Progenitor cell of endocrine pancreas (in vitro differentiated cells): ENCODE measurements at places on chromosomes 2 and 18.

GRCh38 chr2:3628800-3629199, 29.2 kb upstream of the ALLC start:
- DNase-seq: no peak

- no peak for DNase-seq
Observed at GRCh38 chr2:171512014-171512413, 10.3 kb upstream of the CYBRD1 start.

DNA sequence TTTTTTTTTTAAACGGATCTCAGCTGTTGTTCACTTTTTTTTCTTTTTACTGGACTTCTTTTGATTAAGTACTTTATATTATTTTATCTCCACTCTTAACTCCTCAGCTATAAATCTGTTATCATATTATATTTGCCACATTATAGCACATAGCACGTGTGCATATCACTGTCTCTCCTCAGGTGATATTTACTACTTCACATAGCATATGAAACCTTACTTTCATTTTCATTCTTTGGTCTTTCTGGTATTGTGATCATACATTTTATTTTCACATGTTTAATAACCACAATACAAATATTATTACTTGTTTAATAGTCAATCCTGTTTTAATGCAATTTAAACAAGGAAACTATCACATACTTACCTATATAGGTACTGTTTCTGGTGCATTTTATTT, 993.1 kb upstream of the TMEFF2 start:
- DNase-seq: no peak

GRCh38 chr2:85929096-85930050, 40.6 kb upstream of the ST3GAL5 start:
- DNase-seq: no peak

- no peak for DNase-seq
Observed at GRCh38 chr2:219453671-219454590, 19.3 kb downstream of the SPEG start.

- DNase-seq: no peak
Observed at GRCh38 chr2:27184115-27184514, 27.7 kb upstream of the ATRAID start.

- peak; percentile 37 for DNase-seq
Observed at GRCh38 chr2:18749912-18750526, 160.7 kb upstream of the NT5C1B start.

DNA sequence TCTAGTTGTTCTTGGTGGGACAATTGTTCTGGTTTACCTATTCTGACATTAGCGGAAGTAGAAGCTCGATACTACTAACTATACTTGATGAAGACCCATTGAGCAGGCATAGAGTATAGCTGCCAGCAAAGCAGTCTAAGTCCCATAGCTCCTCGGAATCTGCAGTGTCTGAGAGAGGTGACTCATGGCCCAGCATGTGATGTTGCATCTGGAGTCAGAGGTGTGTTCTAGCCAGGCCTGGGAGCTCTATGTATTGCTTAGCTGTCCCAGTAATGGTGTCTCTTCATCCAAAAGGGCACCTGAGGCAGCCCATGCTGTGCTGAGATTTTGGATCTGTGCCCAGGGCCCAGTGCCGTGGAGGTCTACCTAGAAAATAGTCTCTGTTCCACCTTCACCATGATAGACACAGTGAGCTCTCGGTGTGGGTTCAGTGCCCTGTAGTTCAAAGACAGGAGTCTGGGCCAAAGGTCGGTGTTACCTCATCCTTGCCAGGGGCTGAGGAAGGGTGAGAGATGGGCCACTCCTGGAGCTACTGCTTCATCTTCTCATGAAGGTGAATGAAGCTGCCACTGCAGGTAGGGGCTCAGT, 47.3 kb downstream of the MEX3C start:
- DNase-seq: no peak

DNA sequence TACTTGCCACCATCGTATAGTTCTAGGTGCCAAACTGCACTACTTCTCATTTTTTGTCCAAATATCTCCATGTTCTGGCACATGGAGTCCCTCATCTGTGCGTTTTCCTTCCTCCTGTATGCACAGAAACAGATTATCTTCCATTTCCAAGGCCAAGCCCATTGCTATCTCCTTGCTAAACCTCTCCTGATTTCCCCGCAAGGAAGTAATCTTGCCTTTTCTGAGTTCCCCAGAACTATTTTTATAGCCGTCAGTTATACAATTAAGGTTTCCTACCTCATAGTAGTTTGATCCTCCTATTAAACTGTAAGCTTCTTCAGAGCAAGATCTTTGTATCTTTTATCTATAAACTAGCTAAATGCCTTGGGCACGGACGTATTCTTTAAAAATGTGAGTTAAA, 7.2 kb downstream of the DSG2 start:
- no peak for DNase-seq

DNA sequence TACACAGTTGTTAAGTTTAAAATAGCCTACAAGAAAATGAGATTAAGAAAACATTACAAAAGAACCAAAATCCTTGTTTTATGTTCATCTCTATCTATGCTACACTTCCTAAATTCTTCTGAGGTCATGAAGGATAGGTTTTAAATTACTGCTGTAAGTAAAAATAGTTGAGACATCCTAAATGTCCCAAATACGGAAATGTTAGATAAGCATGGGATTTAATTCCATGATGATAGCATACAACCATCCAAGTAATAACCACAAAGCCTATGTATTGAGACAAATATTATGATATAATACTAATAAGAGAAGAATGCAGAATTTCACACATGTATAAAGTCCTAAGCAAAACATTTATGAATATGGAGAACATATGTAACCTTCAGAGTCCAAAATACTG, 34.1 kb downstream of the PIEZO2 start:
- DNase-seq: no peak

DNA sequence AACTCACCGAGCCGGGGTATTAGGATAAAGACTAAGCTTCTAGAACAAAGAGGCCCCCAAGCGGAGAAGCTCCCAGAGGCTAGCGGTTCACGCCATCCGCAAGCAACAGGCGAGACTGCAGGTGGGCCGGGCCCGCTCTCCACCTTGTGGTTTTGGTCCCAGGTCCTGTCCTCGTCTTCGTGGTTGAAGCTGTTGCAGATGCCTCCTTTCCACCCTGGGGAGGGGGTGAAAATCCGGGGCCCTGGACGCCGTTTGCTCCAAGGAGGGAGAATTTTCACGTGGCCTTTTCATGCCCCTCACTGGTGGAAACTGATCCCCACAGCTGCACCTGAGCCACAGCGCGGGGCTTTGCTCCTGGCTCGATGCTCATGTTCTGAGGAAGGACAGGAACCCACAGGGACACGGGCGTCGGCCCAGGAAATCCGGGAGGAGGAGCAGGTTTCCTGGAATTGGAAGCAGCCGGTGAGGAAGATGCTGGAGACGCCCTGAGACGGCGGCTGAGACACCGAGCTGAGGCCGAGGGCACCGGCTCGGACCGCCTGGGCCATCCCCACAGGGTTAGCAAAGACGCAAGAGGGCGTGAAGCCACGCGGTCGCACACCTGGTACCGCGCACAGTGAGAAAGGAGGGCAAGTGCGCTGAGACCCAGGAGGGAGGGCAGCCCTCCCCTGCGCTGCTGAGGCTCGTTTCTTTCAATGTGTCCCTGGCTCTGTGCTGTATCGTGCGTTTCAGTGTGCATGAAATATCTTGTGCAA, 54.7 kb upstream of the SALL3 start:
- no peak for DNase-seq

- no peak for DNase-seq
Observed at GRCh38 chr18:76528477-76529432, 33.7 kb upstream of the ZNF516 start.

DNA sequence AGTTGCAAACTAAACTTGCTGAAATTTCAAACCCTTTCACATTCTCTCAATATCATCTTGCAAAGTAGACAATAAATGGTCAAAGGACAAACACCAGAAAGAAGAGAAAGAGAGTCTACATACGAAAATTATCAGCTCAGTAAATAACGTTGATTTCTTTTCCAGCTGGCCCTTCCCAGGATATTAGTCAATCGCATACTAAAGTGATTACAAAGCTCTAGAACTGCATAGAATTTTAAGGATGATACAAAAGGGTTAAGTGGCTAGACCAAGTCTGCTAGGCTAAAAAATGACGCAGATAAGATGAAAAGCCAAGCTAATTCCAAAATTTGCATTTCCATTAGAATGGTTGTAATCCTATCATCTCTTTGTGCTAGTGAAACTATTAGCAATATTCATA, 405.7 kb downstream of the FBXO15 start:
- DNase-seq: no peak

DNA sequence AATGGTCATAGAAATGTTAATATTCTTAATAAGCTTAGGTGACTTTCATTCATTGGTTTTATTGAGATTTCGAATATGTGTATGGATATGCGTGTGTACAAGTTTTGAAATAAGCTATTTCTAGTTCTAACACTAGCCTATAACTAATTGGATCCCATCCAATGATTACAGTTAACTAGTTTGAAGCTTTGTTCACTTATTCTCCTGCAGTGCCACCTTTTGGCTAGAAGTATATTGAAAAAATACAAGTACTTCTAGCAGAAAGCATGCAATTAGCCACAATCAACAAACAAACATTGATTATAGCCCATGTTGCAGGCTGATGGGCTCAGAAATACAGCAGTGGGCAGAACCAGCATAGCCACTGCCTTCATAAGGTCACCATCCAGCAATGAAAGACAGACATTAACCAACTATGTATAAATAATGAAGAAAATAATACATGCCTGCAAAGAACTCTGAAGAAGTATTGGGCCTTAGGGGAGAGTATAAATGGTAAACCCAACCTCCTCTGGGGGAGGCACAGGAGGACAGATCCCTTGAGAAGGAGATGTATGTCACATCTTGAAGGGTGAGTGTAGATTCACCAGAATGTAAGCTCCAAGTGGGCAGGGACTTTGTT, 5.1 kb upstream of the PIEZO2 start:
- DNase-seq: no peak

GRCh38 chr2:22694300-22694699, 690.7 kb upstream of the KLHL29 start:
- no peak for DNase-seq

DNA sequence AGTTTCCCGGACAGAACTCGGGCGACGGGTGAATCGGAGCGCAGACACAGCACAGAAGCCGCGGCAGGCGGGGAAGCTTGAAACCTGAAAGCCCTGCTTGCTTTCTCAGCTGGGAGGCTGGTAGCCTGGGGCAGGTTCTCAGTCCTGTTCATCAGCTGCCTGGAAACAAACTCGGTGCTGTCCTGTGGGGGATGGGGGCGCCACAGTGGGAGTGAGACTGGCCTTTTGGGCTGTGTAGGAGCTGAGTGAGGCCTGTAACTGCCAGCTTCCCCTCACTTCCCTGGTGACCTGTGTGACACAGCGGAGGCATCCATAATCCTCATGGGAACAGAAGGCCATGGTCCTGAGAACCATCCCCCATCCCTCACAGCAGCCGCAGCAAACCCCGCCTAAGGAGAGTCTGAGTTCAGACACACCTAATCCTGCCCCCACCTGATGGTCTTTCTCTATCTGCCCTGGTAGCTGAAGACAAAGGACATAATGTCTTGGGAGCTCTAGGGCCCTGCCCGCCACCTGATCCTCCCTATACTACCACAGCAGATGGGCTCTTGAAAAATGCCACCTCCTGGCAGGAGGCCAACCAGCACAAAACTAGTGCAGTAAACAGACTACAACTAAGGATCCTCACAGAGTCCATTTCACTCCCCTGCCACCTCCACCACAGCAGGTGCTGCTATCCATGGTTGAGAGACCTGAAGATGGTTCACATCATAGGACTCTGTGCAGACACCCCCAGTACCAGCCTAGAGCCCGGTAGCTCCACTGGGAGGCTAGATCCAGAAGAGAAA, 52.7 kb upstream of the LDLRAD4 start:
- no peak for DNase-seq

GRCh38 chr2:101306410-101306809, 2.1 kb downstream of the RNF149 start:
- DNase-seq: no peak

GRCh38 chr2:231541645-231542044, 11.4 kb upstream of the NMUR1 start:
- no peak for DNase-seq

- DNase-seq: no peak
Observed at GRCh38 chr2:159249990-159250715, 36.4 kb downstream of the WDSUB1 start.

DNA sequence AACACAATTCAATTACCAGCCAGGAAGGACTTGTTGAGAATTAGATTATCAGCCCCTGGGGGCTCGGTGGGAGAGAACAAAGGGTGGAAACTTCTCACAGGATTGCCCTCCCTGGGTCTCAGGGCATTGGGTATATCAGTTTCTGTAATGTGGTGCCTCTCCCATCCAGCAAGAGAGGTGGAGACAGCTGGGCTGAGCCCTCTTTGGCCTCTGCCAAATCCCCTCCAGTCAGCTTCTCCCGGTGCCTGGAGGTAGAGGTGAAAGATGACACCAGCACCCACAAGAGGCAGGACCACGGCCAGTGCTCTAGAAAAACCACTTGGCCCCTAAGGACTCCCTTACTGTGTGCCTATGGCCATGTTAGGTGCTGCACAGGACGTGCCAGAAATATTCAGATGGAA, 179.7 kb downstream of the HAUS1 start:
- DNase-seq: no peak

DNA sequence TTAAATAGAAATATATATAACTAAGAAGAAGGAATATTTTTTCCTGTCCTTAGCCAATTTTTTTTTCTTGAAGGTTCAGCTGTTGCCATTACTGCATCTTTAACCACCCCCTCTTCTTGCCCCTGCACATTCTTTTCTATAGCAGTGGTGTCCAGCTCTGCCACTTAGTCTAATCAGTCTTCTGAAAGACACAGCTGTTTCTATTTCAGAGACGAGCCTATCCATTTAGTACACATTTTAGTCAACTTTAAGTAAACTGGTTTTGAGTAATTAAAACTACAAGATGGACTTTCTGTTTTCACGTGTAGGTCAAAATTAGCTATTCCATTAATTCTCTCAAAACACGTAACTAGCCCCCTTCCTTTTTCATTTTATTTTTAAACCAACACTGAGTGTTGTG, 21.0 kb downstream of the SPOPL start:
- no peak for DNase-seq

GRCh38 chr2:169287666-169288065, 74.7 kb downstream of the LRP2 start:
- DNase-seq: no peak

DNA sequence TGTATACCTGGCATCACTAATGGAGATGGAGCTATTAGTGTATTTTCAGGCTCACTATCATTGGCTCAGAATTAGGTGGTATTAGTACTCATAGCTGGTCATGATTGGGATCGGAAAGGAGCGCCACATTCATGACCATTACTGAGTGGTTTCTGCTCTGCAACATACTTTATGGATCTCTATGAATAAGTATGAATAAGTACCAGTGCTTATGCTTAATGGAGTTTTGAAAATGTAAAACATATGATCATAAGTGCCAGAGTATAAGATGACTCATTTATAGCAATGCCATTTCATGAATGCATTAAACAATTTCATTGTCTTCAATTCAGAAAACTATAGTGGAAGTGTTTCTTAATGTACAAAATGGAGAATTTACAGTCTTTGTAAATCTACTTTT, 156.7 kb downstream of the GALNT3 start:
- no peak for DNase-seq

GRCh38 chr2:130341562-130342019, 1.1 kb upstream of the IMP4 start:
- DNase-seq: no peak

GRCh38 chr2:163182764-163183354, 344.3 kb upstream of the KCNH7 start:
- no peak for DNase-seq

GRCh38 chr18:27040796-27041195, 144.3 kb downstream of the CHST9 start:
- no peak for DNase-seq

- no peak for DNase-seq
Observed at GRCh38 chr2:15729709-15730544, 138.3 kb downstream of the DDX1 start.

- DNase-seq: no peak
Observed at GRCh38 chr2:68487773-68488355, 20.5 kb downstream of the APLF start.

- no peak for DNase-seq
Observed at GRCh38 chr2:172572981-172573380, 17.1 kb downstream of the PDK1 start.
